ENCODE measurements at places on chromosomes 5 and 9. TPM values are rescaled to one million over a fixed set of nuclear protein-coding genes. Genes with fewer than 3 reads are reported as not detected.

CCL21 gene
- 32.8 TPM for polyA plus RNA-seq

POU5F2 gene
- polyA plus RNA-seq = 0.04 TPM

MSMP gene
- not detected for polyA plus RNA-seq

AQP7 gene
- polyA plus RNA-seq = 1.4 TPM

SH3RF2 gene
- 6.8 TPM for polyA plus RNA-seq

DCTN4 gene
- polyA plus RNA-seq = 34.8 TPM

RGS7BP gene
- polyA plus RNA-seq = 4.3 TPM

Data from muscle of back (tissue), 13 donors.